ACHN (cell line): ENCODE measurements at places on chromosomes 13 and 19.
A peak's percentile ranks its signal among the peaks of the same experiment; 100 is the strongest.

DNA sequence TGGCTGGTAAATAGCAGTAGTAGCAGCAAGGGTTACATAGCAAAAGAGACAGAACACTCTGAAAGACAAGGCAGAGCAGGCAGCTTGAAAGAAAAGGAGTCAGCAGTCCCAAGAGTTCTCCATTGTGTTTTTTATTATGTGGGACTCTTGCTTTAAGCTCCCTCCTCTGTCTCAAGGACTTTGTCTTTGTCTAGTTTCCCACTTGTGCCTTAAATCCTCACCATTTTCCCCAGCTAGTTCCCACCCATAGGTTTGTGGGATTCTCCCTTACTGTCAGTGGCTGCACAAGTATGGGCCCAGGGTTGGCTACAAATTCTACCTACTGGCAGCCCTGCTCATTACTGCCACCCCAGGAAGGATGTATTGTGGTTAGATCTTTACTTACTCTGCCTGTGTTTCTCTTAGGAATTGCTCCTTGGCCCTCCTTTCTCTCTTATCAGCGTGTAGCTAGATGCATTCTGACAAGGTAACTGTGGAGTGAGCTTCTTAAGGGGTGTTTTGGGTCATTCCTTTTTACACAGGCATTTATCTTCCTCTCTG, 413.4 kb upstream of the PCDH9 start:
- no peak for DNase-seq

DNA sequence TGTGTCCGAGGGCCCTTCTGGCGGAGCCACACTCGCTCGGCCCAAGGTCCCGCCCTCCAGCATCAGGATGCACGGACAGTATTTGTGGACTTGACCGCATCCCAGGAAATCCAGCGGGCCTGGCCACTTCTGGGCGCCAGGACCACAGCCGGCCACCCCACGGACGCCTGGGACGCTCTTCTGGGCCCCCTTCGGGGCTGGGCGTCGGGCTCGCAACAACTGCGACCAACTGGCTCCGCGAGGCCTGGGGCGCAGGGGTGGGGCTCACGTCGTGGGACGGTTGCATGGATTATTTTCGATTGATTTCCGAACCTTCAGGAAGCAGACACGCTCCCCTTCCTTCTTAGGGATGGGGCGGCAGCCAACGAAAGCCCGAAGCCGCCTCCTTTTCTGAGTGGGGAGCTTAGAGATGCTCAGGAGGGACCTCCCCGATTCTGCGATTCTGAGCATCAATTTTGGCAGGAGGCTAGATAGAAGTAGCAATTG, 521 bp upstream of the NUP58 start:
- no peak for DNase-seq

- no peak for DNase-seq
These were observed 24.4 kb upstream of the RPL21 start for GRCh38 chr13:27226991-27227390.

GRCh38 chr19:3978145-3978544, 7.1 kb downstream of the EEF2 start:
- no peak for DNase-seq

- no peak for DNase-seq
These were observed 9.8 kb downstream of the SIGLEC10 start for GRCh38 chr19:51407511-51408131.

- peak; percentile 67 for DNase-seq
These were observed 572 bp downstream of the UCHL3 start for GRCh38 chr13:75550159-75550567.

- DNase-seq, result no peak
These were observed 92.3 kb upstream of the ANKRD10 start for GRCh38 chr13:111007209-111007608.

DNA sequence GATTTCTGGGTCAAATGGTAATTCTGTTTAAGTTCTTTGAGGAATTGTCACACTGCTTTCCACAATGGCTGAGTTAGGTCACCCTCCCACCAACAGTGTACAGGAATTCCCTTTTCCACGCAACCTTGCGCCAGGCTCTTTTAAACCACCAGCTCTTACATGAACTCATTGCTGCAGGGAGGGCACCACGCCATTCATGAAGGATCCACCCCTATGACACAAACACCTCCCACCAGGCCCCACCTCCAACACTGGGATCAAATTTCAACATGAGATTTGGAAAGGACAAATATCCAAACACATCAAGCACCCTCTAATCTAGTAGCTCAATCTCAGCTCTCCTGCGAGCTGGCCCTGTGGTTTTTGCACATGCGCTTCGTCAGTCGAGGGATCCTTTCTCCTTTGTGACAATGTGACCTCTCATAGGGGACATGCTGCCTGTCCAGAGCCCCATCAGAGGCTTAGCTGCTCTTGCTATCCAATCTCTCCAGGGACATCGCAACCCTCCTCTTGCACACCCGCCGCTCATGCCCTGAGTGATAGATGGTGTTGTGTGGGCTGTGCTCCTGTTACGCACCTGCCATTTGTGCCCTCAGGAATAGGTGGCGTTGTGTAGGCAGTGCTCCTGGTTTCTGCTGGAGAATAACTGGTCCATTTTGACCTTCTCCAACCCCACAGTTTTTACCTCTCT, 328.0 kb downstream of the UQCRFS1 start:
- no peak for DNase-seq

DNA sequence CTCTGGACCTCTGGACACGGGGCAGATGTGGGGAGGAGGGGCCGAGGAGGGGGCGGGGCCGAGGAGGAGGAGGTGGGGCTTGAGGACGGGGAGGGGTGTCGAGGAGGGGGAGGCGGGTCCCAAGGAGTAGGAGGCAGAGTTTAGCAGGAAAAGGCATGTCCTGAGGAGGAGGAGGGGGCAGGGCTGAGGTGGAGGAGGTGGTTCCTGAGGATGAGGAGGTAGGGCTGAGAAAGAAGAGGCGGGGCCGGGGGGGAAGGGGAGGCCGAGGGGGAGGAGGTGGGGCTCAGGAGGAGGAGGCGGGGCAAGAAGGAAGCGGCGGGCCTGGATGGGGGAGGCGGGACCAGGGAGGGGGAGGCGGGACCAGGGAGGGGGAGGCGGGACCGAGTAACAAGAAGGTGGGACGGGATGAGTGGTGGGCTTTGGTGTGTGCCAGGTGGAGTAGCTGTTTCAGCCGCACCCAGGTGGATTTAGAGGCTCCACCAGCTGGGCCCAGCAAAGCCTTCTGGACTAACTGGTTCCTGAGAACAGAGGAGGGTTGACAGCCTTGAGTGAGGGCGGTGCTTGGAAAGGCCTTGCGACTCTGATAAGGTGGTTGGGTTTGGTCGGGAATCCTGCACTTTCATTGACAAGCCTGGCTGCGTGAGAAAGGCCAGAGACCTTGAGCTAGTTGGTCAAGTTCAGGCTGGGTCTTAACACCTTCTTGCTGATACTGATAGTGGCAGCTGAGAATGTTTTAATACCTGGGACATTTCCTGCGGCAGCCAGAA, 7.7 kb downstream of the TECR start:
- no peak for DNase-seq

DNA sequence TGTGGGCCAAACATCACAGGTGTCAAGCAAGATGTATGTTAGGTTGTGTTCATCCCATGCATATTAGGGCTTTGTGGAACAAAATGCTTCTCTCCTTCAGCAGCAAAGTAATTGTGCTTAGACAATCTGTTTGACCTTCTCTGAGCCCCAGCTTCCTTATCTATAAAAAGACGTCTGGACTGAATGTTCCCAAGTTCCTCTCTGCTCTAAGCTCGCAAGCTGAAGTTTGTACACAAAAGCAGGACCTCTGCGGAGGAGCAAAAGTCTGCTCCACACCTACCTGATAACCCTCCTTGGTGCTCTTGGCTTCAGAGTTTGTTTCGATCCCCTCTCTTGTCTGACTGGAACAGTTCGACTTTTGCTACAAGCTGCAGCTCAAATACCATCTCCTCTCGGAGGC, 95.7 kb upstream of the UBL3 start:
- no peak for DNase-seq

- DNase-seq, result no peak
These were observed 46.0 kb downstream of the SAE1 start for GRCh38 chr19:47176627-47177090.

- no peak for DNase-seq
These were observed 99.9 kb downstream of the GNG7 start for GRCh38 chr19:2602391-2603181.

DNA sequence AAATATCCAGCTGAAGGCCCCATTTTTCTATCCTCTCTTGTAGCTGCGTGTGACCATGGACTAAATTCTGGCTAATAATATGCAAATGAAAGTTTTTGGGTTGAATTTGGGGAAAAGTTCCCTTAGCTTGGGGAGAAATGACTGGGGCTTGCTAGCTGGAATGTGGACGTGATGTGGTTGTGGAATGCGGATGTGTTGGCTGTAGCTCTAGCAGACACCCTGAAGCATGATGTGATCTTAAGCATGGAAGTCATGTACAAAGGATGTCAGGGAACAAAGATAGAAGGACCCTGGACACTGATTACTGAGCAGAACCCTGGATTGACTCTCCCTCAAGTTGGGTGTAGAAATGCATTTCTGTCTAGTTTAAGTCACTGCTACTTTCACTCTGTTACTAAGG, 25.4 kb upstream of the SCEL start:
- DNase-seq, result no peak

DNA sequence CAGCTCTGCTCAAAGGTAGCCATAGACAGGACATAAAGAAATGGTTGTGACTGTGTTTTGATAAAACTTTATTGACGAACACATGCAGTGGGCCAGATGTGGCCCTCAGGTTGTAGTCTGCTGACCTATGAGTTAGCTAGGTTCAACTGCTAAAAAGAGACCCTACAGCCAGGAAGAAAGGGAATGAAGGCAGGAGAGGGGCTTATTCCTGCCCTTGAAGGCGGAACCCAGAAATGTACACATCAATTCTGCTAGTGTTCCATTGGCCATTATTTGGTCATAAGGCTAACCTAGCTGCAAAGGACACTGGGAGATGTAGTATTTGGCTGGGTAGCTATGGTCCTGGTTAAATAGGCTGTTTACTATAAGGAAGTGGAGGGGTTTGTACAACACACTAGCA, 18.0 kb downstream of the APBA3 start:
- no peak for DNase-seq
